RPMI8226 (cell line): ENCODE measurements at places on chromosomes 12 and 14.
A peak's percentile ranks its signal among the peaks of the same experiment; 100 is the strongest.

DNA sequence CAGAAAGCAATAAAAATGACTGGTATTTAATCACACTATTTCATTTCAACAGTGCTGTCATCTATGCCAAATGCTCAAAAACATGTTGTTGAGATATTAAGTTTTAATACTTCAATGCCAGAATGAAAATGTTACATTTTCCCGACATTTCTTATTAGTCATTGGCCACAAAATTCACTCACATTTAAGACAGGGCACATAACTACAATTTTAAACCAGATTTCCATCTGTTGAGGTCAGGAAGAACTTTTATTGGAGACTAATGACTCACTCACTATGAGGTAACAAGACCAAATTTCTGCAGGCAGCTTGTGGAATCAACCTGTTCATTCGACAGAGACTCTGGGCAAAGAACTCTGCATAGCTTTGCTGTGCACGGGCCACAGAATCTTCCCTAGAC lies 36.8 kb downstream of the PPTC7 start:
- DNase-seq, result no peak

GRCh38 chr14:55553791-55554190 lies 26.2 kb upstream of the KTN1 start:
- no peak for DNase-seq

GRCh38 chr14:104254735-104255400 lies 116.5 kb downstream of the KIF26A start:
- DNase-seq, result no peak

DNA sequence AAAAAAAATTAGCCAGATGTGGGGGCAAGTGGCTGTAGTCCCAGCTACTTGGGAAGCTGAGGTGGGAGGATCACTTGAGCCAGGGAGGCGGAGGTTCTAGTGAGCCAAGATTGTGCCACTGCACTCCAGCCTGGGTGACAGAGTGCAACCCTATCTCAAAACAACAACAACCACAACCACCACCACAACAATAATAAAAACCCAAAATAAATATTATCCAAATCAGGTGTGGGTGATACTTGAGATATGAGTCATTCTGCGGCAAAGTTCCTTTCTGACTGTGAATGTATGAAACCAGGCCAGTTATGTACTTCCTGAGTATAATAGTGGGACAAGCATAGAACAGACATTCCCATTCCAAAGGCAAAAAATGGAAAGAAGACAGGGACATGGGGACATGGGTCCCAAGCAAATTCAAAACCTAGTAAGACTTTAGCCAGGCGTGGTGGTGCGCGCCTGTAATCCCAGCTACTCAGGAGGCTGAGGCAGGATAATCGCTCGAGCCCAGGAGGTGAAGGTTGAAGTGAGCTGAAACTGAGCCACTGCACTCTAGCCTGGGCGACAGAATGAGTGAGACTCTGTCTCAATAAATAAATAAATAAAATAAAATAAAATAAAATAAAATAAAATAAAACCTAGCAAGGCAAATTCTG lies 9.7 kb upstream of the ERC1 start:
- no peak for DNase-seq

GRCh38 chr12:5242440-5242839 lies 189.5 kb upstream of the NTF3 start:
- peak; percentile 63 for DNase-seq

DNA sequence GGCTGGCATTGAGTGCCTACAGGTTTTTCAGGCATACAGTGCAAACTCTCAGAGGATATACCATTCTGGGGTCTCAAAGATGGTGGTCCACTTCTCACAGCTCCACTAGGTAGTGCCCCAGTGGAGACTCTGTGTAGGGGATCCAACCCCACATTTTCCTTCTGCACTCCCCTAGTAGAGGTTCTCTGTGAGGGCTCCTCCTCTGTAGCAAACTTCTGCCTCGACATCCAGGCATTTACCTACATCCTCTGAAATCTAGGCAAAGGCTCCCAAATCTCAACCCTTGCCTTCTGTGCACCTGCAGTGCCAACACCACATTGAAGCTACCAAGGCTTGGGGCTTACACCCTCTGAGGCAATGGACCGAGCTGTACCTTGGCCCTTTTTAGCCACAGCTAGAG lies 179.2 kb downstream of the CCDC91 start:
- DNase-seq, result no peak

DNA sequence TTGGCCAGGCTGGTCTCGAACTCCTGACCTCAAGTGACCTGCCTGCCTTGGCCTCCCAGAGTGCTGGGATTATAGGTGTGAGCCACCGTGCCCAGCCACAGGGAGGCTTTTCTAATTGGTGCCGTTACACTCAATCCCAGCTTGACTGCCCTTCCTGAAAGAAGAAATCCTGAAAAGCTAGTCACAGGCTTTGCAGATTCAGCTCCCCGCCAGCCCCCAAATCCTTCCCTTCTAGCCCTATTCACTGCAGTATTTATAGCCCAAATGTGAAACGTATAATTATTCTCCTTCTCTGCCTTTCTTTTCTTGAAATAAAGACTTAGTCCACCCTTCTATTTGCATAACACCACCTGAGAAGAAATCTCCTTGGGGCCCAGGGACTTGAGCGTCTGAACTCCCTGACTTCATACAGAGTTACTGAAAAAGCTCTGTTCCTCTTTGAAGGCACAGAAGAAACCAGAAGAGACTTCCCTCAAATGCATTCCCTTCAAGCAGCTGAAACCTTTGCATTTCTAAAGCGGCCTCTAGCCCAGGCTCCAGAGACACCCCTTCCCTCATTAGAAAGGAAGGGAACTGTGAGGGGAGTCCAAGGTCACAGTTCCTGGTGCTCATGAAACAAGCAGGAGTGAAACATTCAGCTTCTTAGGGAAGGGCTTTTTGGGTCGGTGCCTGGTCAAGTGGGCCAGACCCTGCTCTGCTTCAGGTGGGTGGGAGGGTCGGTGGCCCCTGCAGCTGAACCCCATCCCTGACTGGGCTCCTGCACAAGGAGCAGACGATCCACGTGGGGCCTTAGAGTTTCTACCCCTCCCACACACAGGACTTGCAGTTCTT lies 42.3 kb upstream of the BATF start:
- no peak for DNase-seq

- no peak for DNase-seq
Measured at GRCh38 chr14:49986343-49987014, 93.6 kb downstream of the ARF6 start.

DNA sequence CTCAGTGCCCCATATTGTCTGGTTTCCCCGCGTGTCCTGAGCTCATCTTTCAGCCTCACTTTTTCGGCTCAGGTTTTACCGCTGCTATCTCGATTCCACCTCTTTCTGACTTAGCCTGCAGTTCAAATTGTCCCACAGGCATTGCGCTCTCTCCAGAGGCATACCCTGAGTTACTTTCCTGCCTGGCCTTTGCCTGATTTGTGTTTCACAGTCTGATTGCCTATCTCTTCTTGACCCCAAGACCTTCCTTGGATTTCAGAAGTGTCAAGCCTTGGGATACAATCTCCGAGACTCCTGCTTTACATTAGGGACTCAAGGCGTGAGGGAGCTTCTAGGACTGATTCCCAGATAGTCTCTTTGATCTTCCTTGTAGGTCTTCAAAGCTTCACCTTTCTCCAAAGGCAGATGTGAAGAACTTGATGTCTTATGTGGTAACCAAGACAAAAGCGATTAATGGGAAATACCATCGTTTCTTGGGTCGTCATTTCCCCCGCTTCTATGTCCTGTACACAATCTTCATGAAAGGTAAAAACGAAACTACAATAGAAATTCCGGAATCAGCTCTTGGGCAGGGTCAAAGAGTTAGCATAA lies 629 bp downstream of the LETMD1 start:
- peak; percentile 31 for DNase-seq

GRCh38 chr14:67571275-67571990 lies 28.6 kb downstream of the PIGH start:
- peak; percentile 59 for DNase-seq

- no peak for DNase-seq
Measured at GRCh38 chr14:64703395-64704142, 655 bp upstream of the PLEKHG3 start.

GRCh38 chr14:82492157-82492556 lies 958.5 kb upstream of the SEL1L start:
- DNase-seq, result no peak

- no peak for DNase-seq
Measured at GRCh38 chr12:4961311-4961710, 51.6 kb downstream of the KCNA1 start.

GRCh38 chr14:32250681-32251080 lies 47.6 kb upstream of the RNU6-8 start:
- no peak for DNase-seq

DNA sequence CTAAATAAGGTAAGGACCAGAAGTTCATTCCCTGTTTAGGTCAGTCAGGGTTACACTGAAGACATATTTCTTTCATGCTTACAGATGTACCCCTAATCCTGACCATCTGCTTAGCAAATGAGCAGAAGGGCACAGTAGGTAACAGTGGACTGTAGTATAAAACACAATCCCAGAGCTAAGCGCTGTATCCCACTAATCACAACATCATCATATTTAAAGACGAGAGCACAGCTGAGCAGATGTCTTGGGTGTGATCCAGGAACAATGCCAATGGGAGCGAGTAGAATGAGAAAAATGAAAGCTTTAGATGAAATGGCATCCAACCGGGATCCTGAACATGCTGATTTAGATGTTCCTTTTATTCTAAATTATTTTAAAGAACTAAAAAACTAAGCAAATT lies 213.4 kb downstream of the CCER1 start:
- DNase-seq, result no peak

DNA sequence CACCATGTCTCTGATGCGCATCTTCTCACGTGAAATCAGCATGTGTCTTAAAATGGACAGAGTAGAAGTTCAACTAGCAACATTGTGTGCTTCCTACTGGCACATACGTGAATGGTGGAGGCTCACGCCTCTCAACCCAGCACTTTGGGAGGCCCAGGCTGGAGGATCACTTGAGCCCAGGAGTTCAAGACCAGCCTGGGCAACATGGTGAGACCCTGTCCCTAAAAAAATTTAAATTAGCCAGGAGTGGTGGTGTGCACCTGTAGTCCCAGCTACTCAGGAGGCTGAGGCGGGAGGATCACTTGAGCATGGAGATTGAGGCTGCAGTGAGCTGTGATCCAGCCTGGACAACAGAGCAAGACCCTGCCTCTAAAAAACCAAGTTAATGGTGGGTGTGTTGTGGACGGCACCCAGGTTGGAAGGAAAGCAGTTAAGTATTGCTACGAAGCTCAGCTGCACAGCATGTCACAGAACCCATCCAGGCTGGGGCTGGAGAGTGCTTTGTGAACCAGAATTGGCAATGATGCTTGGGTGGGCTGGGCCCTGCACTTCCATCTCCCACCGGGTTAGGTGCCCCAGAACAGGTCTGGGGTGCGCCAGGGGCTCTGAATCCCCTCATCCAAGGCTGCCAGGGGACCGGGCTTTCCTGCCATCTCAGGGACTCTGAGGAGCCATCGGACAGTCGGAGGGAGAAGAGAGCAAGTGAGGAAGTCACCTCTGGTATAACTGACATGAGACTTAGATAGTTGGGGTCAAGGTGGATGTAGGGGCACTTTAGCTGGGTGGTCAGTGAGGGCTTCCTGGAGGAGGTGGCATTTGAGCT lies 33.0 kb upstream of the ULK1 start:
- no peak for DNase-seq

GRCh38 chr12:15216036-15216889 lies 5.0 kb downstream of the RERG start:
- no peak for DNase-seq

DNA sequence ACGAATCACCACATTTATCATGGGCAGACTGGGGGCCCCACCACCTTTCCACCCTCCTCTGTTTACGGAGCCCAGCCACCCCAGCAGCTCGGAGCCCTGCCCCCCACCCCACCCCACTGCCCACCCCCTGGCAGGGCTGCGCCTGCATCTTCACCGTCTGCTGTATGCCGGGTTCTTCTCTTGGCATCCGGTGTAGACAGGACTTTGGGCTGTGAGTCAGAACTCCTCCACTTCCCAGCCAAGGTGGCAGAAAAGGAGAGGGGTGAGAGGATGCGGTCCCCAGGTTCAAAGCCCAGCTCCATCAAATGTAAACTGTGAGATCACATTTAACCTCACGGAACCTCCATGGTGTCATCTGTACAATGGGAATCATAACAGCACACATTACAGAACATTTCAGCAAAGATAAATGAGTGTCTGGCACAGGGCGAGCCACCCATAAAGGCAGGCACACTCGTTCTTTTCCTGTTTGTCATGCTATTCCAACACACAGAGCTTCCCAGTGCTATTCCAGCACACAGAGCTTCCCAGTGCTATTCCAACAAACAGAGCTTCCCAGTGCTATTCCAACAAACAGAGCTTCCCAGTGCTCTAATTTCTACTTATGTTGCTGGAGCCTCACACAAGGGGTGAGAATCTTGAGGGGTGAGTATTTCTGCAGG lies 292.7 kb upstream of the RTL1 start:
- no peak for DNase-seq

DNA sequence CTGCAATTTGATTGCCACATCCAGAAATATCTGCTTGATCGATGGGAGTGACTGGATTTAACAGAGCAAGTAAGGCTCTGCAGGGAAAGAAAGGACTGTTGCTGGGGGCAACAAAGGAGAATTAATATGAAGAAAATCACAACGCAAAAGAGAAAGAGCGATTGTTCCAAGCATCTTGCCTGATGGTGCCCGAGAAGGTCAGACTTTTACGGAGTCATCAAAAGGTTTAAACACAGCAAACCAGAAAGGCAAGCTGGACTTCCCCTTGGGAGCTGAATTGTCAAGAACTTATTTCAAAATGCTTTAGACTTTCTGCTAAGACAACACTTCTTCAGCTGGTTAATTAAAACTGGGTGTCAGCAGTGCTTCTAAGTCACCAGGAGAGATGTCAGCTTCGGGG lies 791.5 kb downstream of the MED13L start:
- no peak for DNase-seq

- DNase-seq, result no peak
Measured at GRCh38 chr12:27539191-27539631, 15.2 kb downstream of the PPFIBP1 start.

GRCh38 chr12:69007855-69008351 lies 74.9 kb upstream of the CPM start:
- no peak for DNase-seq

DNA sequence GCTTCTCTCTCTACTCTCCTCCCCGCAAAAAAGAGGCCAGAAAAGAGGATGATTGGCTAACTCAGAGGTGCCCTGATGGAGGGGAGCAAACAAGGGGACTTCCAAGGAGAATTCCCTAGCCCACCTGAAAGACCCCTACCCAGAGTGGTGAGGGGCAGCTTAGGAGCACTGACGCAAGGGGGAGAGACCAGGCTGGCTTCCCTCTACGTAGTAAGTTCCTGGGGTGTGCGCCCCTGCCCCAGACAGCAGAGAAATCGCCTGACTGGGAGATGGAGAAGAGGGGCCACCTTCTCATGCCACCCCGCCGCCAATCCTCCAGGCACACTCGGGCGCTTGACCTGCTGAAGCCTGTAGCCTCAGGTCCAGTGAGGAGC lies 2.1 kb upstream of the DIO3 start:
- no peak for DNase-seq
